Stimulated activated CD8-positive, alpha-beta memory T cell treated with anti-CD3 and anti-CD28 coated beads, Interleukin-12 subunit alpha, Interleukin-12 subunit beta, amount 100 ng/mL, for 1 hour (primary cell): ENCODE measurements at places on chromosomes 7 and 10.

DNA sequence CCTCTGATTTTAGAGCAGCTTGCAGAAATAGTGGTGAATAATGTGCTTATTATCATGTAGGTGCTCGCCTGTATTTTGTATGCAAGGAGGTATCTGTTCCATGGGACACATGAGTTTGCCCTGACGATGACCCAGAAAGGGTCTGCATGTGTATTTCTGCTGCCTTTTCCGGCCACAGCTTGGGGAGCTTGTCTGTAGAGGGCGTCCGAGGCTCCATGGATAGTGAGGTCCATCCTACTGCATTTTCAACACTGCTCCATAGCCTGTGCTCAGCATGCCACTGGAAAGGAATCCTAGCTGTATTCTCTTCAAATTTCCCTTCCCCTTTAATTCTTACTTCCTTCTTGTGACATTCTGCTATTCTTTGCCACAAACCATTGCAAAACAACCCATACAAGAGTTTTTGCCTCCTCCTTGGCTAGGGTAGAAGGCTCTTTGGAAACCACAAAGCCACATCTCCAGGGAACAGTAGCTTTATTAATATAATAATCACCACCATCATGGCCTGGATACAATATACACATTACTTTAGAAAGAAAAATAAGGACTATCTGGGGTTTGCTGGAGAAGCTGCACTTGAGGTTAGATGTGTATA, 127.7 kb downstream of the DYNC1I1 start:
- DNase-seq, result no peak

- no peak for DNase-seq
These were observed 21.4 kb downstream of the CREB5 start for GRCh38 chr7:28433699-28434219.

GRCh38 chr7:104185346-104185745, 22.5 kb downstream of the ORC5 start:
- DNase-seq, result no peak

- DNase-seq, result no peak
These were observed 222.2 kb upstream of the FZD1 start for GRCh38 chr7:91041901-91042484.

DNA sequence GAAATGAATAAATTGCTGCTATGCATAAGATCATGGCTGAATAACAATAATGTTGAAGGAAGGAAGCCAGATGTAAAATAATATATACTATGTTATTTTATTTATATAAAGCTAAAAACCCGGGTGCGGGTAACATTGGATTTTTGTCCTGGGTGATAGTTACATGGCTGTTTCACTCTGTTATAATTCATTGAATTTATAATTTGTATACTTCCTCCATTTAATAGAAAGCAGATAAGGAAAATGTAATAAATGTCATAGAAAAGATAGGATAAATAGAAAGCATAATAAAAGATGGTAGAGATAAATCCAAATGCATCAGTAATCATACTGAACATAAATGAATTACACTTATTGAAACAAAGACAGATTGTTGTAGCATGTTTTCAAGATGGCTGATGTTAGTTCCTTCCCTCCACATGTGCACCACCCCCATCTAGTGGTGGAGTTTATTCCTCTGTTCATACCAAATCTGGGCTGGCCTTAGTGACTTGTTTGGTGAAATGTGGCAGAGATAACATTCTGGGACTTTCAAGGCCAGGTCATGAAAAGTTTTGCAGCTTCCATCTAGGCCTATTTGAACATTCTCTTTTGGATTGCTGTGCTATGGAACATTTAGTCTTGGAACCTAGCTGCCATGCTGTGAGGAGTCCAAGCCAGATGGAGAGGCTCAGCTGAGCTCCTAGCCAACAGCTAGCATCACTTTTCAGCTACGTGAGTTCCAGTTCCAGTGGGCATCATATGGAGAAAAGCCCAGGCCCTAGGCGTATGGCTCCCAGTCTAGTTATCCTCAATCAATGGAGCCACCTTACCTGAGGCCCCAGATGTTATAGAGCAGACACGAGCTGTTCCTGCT, 46.9 kb downstream of the AHCYL2 start:
- DNase-seq, result peak; percentile 51

DNA sequence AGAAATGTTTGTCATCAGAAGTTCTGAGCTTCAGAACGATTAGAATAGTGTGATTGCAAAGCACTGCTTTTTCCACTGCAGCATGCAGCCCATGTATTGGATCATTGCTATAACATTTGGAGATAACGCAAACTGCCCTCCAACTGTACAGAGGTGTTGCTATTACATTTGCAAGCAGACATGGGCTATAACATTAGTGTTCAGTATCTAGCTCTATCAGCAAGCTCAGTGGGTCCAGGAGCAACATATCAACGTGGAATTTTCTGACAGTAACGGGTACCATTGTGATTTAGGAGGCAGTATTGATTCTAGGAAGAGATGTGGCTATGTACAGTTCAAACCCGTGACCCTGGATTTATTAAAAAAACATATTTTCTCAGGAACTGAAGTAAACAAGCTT, 75.8 kb downstream of the AGMO start:
- no peak for DNase-seq

- DNase-seq, result no peak
These were observed 373.3 kb upstream of the GALNT17 start for GRCh38 chr7:70758646-70759045.

- DNase-seq, result no peak
These were observed 29.1 kb downstream of the INPP5F start for GRCh38 chr10:119754936-119755335.

GRCh38 chr7:128157906-128158305, 83.2 kb upstream of the LEP start:
- no peak for DNase-seq

DNA sequence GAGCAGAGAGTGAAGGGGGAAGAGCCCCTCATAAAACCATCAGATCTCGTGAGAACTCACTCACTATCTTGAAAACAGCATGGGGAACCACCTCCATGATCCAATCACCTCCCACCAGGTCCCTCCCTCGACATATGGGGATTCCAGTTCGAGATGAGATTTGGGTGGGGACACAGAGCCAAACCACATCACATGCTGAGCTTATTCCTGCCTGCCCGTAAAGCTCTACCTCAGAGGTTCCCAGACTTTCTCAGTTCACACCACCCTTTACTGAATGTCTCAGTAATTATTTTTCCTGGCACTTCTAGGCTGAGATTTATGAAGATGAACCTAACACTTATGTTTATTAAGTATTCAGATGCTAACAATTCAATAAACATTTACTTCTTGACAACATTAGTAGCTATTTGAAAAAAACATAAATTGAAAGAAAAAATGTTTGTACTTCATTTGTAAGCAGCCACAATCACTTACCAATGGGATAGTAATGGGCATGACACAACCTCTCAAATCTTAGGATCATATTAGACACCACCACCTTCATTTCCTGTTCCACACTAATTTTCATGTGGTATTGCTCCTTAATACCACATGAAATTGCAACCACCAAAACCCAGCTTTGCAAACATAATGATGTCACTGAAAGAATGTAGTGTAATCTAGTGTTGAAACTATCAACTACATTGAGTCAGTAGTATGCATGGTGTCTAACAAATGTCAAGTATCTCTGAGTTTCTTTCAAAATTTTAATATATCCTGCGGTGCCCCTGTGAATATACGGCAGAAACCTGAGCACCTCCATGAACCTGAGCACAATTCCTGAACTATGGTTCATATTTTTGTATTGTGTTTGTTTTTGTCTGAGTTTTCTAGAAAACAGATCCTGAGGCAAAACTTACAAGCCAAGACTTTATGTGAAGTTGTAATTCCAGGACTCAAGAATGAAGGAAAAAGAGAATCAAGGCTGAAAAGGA, 4.5 kb upstream of the DGKI start:
- DNase-seq, result no peak

DNA sequence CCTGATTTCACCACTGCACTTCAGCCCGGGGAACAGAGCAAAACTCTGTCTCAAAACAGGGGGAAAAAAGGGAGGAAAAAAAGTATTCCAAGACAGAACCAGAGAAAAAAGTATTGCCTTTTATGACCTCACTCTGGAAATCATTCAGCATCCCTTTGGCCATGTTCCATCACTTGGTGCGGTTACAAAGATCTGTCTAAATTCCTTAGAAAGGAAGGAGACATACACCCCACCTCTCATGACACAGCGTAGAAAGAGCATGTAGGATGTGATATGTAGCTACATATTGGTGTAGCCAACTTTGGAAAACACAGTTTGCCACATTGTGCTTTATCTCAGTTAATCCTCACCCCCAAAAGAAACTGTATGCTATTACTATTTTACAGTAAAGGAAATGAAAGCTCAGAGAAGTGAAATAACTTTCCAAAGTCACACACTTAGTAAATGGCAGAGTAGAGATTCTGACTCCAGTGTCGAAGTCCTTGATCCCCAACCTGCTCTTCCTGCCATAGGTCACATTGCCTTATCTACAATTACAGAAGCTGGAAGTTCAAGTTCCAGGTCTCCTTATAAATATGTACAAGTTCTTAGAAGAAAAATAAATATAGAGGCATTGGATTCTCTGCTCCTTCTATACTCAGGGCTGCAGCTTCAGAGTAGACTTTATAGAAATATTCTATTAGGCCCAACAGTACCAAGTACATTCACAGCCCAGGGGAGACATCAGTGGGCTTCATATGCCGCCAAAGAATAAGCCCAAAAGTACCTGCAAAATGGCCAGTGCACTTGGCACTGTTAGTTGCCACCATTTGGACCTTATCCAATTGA, 91.6 kb upstream of the KMT2E start:
- no peak for DNase-seq

- no peak for DNase-seq
These were observed 718 bp upstream of the FZD1 start for GRCh38 chr7:91263384-91264045.

GRCh38 chr7:70849580-70850235, 282.2 kb upstream of the GALNT17 start:
- no peak for DNase-seq

DNA sequence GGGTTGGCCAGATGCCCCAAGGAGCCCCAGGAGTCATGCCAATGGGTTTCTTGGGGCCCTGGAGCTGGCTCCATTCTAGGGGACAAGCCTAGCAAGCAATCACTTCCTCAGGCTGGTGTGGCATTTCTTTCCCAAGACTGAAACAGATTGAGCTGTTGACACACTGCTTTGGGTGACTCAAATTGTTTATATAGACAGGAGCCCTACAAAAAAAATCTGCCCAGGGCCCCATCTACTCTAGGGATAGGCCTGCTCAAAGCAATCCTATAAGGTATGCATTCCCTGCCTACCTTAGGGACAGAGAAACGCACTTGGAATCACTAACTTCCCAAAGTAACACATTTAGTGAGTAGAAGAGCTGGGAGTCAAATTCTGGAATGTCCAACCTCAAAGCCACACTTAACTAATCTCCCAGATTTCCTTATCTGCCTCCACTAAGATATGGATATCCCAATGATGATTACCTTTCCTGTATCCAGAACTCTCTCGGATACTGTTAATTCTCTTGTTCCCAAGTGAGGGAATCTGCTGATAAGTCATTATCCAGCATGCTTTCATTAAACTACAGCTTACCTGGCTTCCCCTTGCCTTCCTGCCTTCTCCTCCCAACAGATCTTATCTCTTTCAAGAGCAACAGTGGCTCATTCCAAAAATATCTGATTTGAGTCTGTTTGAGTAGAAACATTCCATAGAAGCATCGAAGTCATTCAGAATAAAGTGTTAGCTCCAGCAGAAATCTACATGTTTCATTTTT, 3.1 kb downstream of the ABLIM1 start:
- no peak for DNase-seq

GRCh38 chr10:42933448-42934340, 143.2 kb upstream of the RET start:
- peak; percentile 18 for DNase-seq

GRCh38 chr10:132412316-132413192, 15.6 kb downstream of the PWWP2B start:
- no peak for DNase-seq

- DNase-seq, result no peak
These were observed 171.6 kb upstream of the NPSR1 start for GRCh38 chr7:34486371-34486770.

DNA sequence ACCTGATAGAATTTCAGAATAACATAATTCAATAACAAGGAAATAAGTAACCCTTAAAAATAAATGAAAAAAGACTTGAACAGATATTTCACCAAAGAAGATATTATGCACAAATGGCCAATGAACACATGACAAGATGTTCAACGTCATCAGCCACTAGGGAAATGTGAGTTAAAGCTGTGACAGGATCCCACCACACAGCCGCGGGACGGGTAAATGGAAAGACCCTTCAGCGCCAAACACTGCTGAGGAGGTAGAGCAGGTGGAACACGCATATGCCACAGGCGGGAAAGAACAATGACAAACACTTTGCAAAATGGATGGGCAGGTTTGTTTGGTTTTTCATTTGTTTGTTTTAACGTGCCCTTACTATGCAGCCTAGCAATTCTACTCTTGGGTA, 86.1 kb upstream of the RNF32 start:
- DNase-seq, result no peak

DNA sequence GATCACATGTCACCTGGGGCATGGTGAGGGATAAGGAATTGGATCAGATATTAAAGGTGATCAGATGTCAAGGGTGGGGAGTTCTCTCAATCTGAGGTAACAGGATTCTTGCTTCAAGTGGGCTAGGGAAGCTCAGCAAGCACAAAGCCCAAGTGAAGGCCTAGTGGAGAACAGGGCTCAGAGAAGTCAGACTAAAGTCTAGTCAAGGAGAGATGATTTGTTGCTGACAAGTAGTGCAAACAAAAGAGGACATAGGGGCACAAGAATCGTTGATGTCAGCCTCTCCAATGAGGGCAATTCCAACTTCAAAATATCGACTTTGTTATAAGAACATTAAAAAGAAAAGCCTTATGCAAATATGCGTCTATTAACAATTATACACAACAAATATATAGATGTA, 852.8 kb upstream of the CELF2 start:
- no peak for DNase-seq

DNA sequence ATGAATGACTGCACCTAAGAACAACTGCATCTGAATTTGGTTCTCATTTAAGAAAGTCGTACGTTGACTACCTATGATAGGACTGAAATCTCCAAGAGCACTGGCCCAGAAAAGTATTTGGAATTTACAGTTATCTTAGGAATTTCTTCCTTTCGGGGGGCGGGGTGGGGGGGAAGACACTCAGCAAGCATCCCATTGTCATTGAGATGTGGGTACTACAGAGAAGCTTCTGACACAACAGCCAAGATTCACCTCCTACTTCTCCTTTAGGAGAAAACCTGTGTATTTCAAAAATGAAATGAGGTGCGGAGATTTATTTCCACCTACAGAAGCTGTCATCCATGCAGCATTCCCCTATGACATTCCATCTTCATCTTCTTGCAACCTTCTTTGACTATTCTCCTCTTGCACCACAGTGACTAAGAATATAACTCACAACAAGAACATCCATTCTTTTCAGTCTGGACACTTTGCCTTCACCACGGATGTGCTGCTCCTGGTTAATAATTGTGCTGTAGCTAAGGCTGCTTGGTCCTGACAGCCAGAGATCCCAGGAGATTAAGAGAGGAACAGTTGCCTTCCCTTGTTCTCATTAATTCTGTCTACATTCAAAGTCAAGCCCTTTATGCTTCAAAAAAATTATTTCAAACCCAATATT, 98.4 kb upstream of the FRMD4A start:
- DNase-seq, result no peak

DNA sequence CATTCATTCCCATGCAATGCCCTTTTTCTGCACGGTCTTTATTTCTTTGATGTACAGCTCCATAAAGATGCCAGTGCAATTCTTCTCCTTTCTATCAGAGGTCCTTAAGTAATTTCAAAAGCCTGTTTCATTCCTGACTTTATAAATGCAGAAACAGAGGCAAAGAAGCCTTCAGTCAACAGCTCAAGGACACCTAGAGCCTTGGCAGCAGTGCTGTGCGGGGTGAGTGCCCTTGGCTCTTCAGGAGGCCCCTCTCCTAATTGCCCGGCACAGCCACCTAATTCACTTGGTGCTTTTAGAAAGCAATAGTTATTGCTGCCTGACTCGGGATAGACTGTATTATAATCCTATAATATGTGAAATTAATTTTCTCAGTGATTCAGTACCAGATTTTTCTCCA, 169.6 kb upstream of the KLF6 start:
- DNase-seq, result no peak
